ENCODE measurements at places on chromosomes 13 and 19. TPM values are rescaled to one million over a fixed set of nuclear protein-coding genes. Genes with fewer than 3 reads are reported as not detected.

The IRGC gene
- not detected for total RNA-seq

GRCh38 chr13:85312071-85312470, 487.1 kb downstream of the SLITRK6 start:
- peaks cover 33% of the 10 kb centered on the region for H3K4me1 ChIP-seq
- H3K4me3 ChIP-seq = no peak overlapping the region
- no peak for DNase-seq
- H3K36me3 ChIP-seq = no peaks in the 10 kb centered on the region
- no peak overlapping the region for H3K27ac ChIP-seq
- no peaks in the 10 kb centered on the region for H3K27me3 ChIP-seq

The MISP gene
- total RNA-seq = 0.07 TPM

GRCh38 chr13:55554741-55555140, 1586.0 kb upstream of the PRR20A start:
- H3K36me3 ChIP-seq = no peaks in the 10 kb centered on the region
- no peak overlapping the region for H3K27ac ChIP-seq
- no peaks in the 10 kb centered on the region for H3K4me1 ChIP-seq
- no peak for DNase-seq
- H3K27me3 ChIP-seq = peaks cover 2% of the 10 kb centered on the region

DNA sequence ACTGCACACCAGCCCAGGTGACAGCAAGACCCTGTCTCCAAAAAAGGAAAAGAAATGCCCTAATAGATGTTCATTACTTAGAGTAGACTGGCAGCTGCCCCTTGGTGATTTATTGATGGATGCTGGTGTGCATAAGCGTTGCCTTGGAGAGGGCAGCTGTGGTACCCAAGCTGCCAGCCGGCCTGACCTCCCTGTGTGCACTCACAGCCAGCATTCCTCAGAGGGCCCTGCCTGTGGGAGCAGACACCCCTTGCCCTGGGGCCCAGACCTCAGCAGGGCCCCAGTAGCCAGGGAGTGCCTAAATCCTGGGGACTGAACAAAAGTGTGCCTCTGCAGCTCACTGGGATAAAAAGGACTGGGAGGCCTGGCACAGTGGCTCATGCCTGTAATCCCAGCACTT, 7.8 kb upstream of the ACTN4 start:
- H3K4me1 ChIP-seq = peaks cover 10% of the 10 kb centered on the region
- no peak overlapping the region for H3K4me3 ChIP-seq
- H3K36me3 ChIP-seq = peaks cover 7% of the 10 kb centered on the region
- no peak overlapping the region for H3K27ac ChIP-seq
- no peaks in the 10 kb centered on the region for H3K27me3 ChIP-seq

The ZSCAN1 gene
- not detected for total RNA-seq
